Kidney capillary endothelial cell (primary cell): ENCODE measurements at places on chromosomes 5 and 9.
A peak's percentile ranks its signal among the peaks of the same experiment; 100 is the strongest.

GRCh38 chr5:95761771-95762651 lies 30.9 kb downstream of the RHOBTB3 start:
- no peak for DNase-seq

DNA sequence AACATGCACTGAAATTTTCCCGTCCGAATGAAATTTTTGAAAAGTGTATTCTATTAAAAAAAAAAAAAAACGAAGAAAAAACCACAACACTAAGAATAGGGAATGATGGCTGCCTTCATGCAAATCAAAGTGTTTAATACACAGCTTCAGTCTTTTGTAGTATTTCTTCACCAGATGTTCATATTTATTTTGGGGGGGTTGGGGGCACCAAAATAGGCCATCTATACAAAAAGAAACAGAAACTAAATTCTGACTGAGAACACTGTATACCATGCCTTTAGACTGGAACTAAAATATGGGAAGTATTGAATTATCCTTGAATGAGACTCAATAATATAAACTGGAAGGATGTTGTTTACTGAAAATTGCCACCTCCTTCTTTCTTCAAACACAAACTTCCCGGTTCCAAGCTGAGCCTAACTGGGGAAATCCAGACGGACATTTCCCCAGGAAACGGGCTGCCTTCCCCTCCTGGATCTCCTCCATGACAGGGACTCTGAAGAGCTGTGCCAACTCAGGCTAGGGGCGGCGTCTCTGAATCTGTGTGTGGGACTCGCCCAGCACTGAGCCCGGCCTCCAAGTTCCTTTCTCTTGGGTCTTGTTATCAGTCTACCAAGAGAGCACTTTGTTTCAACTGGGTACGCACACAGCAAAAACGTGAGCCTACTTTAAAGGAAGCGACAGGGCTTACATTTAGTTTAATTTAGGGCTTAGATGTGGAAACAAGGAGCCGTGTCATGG lies 511.3 kb upstream of the ADAMTS16 start:
- DNase-seq: no peak

GRCh38 chr9:104177003-104177611 lies 83.0 kb downstream of the SMC2 start:
- DNase-seq: peak; percentile 2

DNA sequence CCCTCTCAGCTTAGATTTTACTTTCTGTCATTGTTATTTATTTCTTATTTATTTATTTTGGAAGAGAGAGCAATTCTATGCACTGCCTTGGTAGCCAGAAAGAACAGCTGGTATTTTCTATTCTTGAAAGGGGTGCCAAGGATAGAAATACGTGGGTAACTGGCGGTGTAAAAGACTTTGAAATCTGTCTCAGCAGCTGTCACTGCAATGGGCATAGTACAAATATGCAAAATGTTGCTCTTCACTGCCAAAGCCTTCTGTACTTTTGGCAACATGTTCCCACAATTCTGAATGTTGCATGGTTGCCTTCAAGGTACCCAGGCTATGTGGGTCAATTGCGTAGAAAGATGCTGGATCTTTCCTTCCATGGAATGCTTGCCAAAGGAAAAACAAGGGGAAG lies 230.2 kb upstream of the EDIL3 start:
- no peak for DNase-seq
